ENCODE measurements at places on chromosomes 2 and 18.

- DNase-seq = no peak
Observed at GRCh38 chr2:152762202-152762601, 43.8 kb downstream of the ARL6IP6 start.

DNA sequence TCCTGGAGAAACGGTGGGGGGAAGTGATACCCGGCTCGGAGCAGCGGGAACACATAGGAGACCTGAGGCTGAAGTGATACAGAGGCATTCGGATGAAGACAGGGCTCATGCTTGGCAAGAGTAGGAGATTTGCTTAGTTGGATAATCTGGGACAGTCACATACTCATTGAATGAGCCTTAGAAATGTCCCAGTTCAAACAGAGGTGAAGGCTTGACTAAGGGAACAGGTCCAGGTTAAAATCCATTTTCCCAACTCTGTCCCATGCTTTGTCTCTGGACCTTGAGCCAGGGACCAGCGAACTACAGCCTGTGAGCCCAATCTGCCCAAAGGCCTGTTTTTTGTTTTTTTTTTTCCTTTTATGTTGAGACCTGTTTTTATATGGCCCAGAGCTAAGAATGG, 1.3 kb downstream of the UGT1A6 start:
- no peak for DNase-seq

DNA sequence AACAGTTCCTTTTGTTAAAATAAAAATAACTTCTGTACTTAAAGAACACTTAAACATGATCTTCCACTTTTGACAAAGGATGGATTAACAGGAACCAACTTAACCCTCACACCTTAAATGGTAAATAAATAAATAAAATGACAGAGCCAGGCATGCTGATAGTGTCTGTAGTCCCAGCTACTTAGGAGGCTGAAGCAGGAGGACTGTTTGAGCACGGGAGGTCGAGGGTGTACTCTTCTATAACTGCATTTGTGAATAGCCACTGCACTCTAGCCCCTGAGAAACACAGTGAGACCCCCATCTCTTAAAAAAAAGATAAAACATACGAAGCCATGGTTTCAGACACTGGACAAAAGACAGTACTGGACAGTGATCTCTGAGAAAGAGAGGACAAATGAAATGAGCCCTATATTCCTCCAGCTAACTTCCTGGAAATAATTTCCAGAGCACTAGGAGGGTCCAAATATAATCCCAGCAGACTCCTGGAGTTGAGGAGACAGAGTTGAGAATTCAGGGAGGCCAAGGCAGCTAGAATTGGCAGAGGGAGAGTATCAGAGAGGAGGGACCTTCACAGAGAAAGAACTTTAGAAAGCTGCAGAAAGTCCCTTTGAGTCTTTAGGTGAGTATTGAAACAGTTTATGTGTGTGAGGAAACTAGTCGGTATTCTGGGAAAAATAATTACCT, 17.4 kb downstream of the PPP4R1 start:
- DNase-seq = no peak

GRCh38 chr2:180195847-180196246, 188.8 kb upstream of the CWC22 start:
- DNase-seq = no peak

GRCh38 chr2:136113209-136113971, 4.6 kb downstream of the CXCR4 start:
- DNase-seq = no peak

Data from activated CD8-positive, alpha-beta memory T cell treated with anti-CD3 and anti-CD28 coated beads for 24 hours (primary cell).